Melanocyte of skin (primary cell): ENCODE measurements at places on chromosomes 12 and 14. TPM values are rescaled to one million over a fixed set of nuclear protein-coding genes. Genes with fewer than 3 reads are reported as not detected.

PDE3A gene
- 70.5 and 106 TPM in 2 replicates for total RNA-seq

ACVRL1 gene
- 1.00 and 1.2 TPM in 2 replicates for total RNA-seq

RHEBL1 gene
- total RNA-seq: 1.4 and 2.2 TPM in 2 replicates

GCH1 gene
- total RNA-seq: 1.2 and 2.7 TPM in 2 replicates

CLEC6A gene
- not detected in 2 replicates for total RNA-seq

OAS2 gene
- total RNA-seq: 300 and 425 TPM in 2 replicates
